ENCODE measurements at places on chromosomes 16 and 17.

DNA sequence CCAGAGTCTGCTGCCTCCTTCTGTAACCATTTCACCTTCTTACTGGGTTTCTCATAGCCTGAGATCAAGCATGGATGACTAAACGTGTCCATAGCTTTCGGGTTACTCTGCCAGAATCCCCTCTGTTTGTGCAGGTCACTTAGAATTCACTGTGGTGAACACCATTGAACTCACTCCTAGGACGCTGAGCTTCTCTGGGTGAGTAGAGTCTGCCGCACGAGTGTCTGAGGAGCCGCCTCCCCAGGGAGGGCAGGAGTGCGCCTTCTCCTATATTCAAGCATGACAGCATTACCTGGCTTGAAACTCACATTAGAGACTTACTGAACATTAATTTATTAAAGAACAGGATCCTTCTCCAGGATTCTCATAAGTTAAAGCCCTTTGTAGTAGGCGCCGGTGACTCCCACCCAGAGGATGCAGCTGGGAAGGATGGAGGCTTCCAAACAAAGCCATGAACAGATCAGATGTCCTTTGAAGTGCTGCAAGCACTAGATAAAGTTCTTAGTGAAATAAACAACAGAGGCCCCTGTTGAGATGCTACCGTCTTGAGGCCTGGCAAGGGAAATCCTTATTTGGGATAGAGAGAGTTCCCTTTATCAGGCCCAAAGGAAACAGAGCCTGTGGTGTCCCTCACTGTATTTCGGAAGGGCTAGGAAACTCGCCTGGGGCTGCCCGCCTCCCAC lies 144.6 kb upstream of the PLCG2 start:
- peak; percentile 87 for DNase-seq

DNA sequence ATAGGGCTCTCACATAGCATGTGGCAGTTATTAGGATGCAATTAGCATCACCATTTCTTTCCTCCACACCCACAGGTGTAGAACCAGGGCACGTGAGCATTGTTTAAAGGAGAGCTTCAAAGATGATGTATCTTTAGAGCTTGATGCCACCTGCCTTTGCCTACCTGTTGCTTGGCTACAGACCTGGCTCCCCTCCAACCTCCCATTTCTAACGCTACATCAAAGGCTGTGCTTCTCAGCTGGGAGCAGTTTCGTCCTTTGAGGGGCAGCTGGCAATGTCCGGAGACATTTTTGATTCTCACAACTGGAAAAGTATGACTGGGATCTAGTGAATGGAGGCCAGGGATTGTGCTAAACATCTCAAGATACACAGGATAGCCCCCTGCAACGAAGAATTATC lies 78.5 kb upstream of the CLEC3A start:
- no peak for DNase-seq

- no peak for DNase-seq
Observed at GRCh38 chr17:6241381-6241780, 171.2 kb downstream of the WSCD1 start.

DNA sequence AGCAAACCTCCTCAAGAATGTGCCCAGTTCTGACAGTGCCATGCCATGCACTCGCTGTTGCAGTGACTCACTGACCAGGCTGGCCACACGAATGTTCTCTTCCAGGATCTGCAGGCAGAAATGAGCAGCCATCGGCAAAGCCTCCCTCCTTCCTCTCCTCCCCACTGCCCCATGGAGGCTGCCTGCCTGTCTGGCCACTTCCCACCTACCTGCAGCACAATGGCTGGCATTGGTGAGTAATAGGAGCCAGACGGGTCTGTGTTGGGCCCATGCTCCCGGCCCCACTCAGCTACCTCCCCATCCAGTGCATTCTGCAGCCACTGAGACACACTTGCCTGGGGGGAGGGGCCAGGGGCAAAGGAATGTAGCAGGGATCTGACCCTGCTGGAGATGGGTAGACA lies 2.8 kb upstream of the MATCAP1 start:
- DNase-seq: no peak

GRCh38 chr16:89325861-89326471 lies 108.5 kb downstream of the ZNF778 start:
- peak; percentile 91 for DNase-seq

DNA sequence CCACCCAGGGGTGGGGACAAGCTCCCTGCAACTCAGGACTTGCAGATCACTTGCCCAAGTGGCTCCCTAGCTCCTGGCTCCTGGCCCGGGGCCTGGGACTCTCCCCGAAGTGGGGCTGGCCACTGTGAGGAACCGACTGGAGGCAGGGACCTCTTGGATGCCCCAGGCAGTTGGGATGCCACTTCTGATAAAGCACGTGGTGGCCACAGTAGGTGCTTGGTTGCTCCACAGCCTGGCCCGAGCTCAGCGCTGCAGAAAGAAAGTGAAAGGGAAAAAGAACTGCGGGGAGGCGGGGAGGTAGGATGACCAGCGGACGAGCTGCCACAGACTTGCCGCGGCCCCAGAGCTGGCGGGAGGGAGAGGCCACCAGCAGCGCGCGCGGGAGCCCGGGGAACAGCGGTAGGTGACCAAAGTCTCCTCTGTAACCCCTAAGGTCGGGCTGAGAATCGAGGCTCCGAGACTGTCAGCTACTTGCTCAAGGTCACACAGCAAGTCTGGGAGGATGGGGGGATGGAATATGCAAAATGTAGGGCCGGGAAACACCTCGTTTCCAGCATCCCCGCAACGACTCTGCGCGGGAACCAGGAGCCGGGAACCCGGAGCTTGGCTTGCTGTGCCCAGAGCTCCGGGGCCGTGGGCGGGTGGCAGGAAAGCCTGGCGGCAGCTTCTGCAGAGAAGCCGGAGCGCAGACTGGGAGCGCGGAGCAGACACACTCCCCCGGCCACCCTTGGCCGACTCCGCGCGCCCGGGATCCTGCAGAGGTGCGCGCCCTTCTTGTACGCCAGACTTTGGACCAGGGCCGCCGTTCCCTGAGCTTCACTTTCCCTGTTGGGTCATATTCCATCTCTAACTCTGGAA lies 1.9 kb downstream of the CIITA start:
- DNase-seq: peak; percentile 63

GRCh38 chr17:39745335-39746144 lies 7.8 kb downstream of the GRB7 start:
- DNase-seq: no peak

- DNase-seq: no peak
Observed at GRCh38 chr17:35892091-35893035, 12.2 kb upstream of the CCL5 start.

DNA sequence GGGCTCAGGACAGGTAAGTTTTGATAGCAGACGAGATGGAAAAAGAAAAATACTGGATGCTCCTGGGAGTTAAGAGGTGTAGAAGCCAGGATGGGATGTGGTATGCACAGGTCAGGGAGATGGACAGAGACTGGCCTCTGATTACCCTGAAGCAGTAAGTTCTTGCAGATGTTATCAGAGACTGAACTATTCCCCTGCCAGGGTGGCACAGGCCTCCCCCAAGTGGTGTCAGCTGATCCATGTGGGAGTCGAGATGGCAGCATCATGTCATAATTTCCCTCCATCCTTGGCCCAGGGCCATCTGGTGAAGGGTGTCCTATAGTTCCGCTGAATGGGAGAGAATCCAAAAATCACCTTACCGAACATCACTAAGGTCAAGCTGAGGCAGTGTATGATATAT lies 14.1 kb upstream of the NKD1 start:
- no peak for DNase-seq

DNA sequence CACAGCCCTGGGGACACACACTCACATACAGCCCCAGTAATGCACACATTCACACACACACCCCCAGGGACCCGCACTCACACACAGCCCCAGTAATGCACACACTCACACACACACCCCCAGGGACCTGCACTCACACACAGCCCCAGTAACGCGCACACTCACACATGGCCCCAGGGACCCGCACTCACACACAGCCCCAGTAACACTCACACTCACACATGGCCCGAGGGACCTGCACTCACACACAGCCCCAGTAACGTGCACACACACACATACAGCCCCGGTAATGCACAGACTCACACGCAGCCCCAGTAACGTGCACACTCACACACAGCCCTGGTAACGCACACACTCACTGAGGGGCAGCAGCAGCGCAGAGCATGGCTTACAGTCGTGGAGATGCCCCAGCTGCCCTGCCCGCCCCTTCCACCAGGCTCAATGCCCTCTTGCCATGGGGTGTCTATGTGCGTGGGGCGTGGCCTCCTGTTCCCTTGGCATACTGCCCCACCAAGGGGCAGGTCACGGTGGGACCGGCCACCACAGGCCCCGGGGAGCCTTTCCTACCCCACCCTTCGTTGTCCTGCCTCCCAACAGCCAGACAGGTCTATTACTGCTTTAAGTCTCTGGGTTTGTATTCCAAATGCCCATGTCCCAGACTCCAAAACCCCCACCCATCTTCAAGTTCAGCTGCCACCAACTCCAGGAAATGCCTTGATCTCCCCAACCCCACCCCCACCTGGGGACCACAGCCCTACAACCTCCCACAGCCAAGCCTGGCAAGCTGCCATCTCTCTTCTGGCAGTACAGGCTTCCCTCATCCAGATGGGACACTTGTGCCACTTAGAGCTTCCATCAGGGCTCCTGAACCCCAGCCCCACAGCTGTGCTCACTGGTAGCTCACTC lies 2.7 kb downstream of the CCDC102A start:
- DNase-seq: peak; percentile 68
